ENCODE measurements at places on chromosomes 3 and 15.

GRCh38 chr15:34853001-34853758 lies 57.8 kb upstream of the ACTC1 start:
- no peak for DNase-seq

DNA sequence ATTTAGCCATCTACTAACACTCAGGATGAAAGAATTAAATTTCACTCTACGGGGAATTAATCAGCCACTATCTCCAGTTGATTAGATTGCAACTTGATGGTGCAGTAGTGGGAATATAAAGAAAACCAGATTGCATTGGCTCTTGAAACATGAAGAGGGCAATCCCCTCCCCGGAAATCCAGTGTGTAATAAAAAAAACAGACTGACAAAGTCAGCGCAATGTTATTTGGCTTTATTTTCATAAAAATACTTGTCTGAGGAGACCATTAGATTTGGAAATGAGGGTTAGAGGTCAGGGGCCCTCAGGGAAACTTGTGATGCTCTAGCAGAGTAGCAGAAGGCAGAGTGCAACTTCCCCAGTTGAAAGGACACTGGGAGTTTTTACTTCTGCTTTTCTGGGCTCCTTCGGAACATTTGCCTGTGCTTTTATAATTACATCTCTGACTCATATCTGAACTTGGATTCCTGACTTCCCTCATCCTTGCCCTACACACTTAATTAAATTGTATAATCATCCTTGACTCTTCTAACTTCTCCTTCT lies 326.8 kb downstream of the TUSC7 start:
- no peak for DNase-seq

DNA sequence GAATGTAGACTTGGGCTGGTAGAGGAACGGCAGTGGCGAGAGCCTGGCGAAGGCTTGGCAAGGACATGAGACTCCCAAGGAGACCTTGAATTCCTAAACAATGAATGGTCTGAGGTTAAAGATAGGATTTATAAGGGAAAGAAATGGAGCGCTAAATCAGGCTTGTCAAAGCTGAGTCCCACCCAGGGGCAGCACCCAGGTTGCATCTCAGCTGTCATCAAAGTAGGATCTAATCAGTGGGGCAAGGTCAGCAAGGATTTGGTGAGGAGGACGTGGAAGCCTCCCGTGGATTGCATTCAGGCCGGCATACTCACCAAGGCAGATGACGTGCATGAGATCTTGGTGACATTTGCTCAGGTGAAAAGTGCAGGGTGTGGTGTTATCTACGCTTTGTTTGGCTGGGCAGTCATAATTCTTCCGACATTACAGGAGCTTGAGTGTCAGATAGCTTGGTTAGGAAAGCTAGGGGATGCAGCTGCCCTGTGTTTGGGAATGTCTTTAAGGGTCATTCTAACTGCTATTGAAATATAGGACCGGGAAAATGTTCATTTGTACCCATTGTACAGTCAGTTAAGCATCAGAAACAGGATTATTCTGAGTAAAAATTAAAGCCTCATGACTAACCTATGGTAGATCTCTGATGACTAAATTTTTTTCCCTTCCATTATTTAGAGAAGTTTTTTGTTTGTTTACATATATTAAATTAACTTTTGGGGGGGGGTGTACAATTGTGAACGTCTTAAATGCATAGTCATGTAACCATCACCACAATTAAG lies 99.4 kb upstream of the TSC22D2 start:
- no peak for DNase-seq

DNA sequence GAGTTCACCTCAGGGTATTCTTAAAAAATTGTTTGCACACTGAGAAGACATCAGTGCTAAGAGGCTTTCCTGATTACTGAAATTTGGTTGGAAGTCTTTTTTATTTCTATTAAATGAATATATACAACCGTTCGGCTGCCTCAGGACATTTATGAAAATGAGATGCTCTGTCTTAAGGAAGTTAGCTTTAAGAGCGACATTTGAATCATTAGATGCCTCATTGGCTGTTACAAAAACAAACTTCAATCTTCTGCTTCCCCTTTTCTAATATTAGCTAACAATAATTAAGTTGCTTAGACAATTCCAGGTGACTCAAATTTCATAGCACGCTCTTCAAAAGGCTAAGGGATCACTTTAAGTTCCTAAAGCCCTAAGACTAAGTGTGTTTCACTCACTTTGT lies 673.7 kb downstream of the FHIT start:
- DNase-seq, result no peak

DNA sequence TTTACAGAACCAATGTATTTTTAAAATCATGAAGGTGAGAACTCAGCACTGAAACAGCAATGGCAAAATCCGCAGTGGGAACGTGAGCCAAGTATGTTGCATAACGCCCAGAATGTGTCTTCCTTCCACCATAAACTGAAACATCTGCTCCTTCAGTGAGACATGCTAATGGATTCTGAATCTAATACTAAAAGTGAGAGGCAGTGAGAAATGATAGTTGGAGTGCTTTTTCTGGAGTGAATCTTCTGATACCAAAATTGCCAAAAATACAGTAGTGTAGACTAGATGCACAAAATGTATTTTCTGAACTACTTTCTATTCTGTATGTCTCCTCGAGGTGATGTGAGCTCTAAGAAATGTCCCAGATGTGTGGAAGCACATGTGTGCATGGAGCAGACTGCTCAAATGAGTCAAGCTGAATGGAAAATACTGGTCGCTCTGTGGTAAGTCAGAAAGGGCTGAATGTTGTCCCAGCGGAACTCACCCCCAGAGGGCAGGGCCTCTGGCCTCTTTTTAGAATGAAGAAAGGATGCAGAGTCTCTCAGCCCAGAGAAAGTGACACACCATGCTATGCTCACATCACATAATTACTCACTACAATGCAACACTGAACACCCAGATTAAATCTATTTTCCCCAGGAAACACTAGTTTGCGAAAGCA lies 73.0 kb downstream of the ATP10A start:
- DNase-seq, result no peak

DNA sequence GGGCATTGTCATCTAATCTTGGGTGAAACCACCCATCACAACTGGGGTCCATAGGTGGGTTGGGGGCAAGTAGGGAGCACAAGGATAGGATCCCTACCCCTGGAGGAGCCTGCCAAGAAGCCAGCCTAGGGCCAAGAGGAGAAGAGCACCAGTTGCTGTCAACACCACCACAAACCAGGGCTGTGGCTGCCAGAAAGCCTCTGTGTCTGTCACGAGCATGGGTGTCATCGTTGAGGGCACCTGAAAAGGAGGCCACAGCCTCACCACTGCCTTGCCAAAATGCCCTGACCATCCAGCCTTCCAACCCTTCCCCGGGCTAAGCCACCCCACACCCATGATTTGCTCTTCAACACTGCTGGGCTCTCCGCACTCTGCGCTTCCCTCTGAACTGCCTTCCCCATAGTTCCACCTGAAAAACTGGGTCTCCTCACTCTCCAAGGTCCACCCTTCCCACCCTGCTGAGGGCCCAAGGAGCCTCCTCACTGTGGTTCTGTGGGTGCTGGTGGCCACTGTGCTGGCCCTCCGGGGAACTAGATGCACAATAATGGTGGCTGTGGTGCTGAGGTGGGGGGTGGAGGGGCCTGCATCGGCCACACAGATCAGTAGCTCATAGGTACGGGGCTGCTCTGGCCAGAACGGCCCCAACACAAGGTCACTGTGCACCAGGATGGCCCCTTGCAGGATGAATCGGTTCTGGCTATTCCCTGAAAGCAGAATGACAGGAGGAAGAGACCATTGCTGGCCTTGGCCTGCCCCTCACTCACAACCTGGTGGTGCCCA lies 6.2 kb upstream of the IP6K1 start:
- no peak for DNase-seq

- no peak for DNase-seq
Measured at GRCh38 chr3:46856576-46857471, 6.4 kb downstream of the MYL3 start.

- no peak for DNase-seq
Measured at GRCh38 chr15:80309769-80310384, 57.9 kb upstream of the CTXND1 start.

GRCh38 chr3:107271787-107272387 lies 105.4 kb upstream of the CCDC54 start:
- DNase-seq, result peak; percentile 60

DNA sequence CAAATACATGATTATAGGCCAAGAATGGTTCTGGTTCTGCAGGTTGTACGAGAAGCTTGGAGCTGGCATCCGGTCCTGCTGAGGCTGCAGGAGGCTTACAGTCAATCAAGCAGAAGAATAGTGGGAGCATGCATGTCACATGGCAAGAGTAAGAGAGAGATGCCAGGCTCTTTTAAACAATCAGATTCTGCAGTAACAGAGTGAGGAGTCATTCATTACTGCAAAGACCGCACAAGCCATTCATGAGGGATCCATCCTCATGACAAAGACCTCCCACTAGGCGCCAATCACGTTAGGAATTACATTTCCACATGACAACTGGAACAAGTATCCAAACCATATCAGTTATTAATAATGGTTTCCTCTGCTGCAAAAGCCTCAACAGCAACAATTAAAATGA lies 536.8 kb downstream of the CADM2 start:
- DNase-seq, result no peak

DNA sequence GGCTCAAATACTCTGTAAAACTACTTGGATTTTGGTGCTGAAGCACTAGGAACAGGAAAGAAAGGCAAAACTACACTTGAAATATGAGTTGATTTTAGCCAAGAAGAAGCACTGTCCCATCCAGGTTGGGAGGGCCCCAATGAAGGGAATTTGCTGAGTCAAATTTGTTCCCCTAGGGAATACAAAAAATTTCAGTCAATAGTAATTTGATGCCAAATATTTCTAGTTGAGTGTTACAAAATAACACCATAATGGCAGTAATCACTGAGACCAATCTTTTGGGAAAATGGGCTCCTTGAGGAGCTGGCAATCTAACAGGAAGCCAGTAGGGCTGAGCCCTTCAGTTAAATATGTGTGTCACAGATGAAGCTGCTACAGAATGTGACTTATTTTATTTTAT lies 896.9 kb downstream of the DIPK2A start:
- DNase-seq, result no peak

Data from NCI-H526 (cell line).